ENCODE measurements at places on chromosomes 5 and 9.

DNA sequence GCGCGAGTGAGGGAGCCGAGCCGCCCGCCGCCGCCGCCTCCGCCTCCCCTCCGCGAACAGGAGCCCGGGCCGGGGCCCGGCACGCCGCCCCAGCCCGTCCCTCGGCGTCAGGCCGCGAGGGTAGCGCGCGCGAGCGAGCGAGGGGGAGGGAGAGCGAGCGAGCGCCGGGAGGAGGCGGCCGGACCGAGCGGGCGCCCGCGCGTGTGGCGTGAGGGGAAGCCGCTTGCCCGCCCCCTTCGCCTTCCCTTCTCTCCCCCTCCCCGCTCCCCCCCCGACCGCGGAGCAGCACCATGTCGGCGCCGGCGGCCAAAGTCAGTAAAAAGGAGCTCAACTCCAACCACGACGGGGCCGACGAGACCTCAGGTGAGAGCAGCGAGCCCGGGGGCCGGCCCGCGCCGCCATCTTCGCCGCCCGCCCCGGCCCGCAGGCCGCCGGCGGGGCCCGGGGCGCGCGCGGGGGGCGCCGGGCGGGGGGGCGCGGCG, 312 bp downstream of the SET start:
- no peak for DNase-seq

- DNase-seq: peak; percentile 60
Observed at GRCh38 chr9:124660341-124660801, 110.7 kb downstream of the NR6A1 start.

DNA sequence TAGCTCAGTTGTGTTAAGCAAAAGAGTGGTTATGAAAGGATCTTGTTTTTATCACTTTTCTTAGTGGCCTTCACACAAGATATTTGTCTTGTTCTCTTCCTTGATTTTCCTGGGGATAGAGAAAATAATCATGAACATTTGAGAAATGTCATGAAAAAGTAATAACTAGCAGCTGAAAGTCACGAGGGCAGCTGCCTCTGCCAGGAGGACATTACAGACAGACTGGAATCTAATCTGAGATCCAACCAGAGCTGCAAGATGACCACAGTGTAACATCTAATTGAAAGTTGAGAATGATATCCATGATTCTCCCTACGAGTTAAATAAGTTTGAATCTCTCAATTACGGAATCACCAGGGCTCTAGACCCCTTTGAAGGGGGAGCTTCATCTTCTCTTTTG, 274.9 kb downstream of the ARHGAP26 start:
- no peak for DNase-seq

- DNase-seq: no peak
Observed at GRCh38 chr9:86176468-86176867, 77.1 kb upstream of the GOLM1 start.

- no peak for DNase-seq
Observed at GRCh38 chr5:5881294-5881693, 458.8 kb downstream of the ICE1 start.

DNA sequence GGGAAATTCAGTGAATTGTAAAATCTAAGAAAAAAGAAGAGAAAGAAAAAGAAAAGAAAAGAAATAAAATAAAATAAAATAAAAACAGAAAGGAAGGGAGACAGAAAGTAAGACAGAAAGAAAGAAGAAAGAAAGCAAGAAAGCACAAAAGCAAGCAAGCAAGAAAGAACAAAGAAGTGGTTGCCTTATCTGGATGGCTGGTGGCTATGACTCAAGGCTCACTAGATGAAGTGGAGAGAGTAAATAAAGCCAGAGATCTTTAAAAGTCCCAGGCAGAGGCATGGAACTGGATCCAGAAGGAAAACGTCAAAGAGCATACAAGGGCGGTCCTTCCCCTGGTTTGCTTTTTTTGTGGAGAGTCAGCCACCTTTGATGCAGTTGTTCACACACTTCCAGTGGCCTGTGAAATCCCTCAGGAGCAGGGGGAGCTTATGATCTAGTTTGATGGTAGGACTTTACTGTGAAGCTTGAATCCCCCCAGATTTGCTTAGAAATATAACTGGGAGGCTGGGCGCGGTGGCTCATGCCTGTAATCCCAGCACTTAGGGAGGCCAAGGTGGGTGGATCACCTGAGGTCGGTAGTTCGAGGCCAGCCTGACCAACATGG, 176.7 kb upstream of the HMHB1 start:
- DNase-seq: no peak

DNA sequence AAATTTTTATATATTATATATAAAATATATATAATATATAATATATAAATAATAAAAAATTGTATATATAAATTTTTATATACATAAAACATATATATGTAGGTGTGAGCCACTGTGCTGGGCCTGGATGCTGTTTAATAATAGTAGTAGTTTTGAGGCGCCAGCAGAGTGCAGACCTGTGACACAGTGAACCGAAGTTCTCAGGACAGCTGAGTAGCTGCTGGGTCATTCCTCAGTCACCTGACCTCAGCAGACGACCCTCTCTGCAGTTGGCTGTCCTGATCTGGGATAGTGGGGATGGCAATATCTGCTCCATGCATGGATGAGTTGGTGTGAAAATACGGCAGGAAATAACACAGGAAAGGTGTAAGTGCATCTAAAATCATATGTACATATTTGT, 3.3 kb upstream of the SNX18 start:
- no peak for DNase-seq

DNA sequence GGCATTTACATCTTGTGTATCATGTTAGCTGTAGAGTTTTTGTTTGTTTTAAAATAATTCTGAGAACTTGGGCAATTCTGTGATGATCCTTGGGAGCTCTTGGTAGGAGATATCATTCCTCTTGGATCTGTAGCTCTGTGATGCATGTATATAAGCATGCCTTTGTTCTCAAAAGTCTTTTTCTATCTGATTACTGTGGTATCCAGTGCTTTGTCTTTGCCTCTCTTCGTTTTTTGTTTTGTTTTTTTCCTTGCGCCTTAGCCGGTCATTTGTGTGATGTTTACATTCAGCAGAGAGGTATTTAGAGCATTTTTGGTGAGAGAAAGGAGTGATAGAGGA, 110.0 kb downstream of the PAM start:
- DNase-seq: no peak

DNA sequence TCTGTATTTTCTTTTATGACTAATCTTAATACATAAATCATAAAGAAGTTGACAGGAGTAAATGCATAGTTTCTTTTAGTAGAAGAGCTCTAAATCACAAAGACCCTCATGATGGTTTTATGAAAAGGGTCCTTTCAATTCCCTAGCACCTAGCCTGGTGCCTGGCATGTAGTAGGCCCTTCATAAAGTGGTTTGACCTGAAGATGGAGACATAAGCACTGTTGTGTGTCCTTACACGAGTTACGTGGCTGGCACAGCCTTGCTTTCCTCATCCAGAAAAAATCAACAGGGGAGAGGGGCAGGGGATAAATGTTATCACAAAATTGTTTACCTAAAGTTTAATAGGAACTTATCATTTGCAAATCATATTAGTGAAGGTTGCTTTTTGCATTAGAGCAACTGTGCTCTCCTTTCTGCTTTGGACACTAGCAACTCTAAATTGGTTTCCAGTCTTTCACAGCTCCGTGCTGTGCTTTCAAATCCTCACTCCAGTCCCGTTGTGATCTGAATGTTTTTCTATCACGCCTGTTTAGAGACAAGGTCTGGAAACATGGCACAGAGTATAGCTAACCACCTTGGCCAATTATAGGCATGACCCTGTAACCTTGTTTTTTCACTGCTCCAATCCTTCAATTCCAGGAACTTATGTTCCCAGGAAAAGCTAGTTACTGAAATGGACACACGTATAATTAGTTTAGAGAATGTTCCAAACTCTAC, 55.7 kb downstream of the ARL15 start:
- DNase-seq: no peak

DNA sequence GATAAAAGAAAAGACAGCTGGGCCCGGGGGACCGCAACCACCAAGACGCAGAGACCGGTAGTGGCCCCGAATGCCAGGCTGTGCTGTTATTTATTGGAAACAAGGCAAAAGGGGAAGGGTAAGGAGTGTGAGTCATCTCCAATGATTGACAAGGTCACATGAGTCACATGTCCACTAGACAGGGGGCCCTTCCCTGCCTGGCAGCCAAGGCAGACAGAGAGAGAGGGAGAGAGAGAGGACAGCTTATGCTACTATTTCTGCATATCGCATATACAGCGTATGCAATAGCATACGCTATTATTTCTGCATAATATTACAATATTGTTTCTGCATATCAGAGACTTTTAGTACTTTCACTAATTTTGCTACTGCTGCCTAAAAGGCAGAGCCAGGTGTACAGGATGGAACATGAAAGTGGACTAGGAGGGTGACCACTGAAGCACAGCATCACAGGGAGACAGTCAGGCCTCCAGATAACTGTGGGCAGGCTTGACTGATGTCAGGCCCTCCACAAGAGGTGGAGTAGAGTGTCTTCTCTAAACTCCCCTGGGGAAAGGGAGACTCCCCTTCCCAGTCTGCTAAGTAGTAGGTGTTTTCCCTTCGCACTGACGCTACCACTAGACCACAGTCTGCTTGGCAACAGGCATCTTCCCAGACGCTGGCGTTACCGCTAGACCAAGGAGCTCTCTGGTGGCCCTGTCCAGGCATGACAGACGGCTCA, 50.3 kb downstream of the RFX3 start:
- DNase-seq: no peak

GRCh38 chr5:112718344-112718743, 19.3 kb upstream of the APC start:
- no peak for DNase-seq

GRCh38 chr9:31336386-31336785, 1048.1 kb upstream of the ACO1 start:
- DNase-seq: no peak

DNA sequence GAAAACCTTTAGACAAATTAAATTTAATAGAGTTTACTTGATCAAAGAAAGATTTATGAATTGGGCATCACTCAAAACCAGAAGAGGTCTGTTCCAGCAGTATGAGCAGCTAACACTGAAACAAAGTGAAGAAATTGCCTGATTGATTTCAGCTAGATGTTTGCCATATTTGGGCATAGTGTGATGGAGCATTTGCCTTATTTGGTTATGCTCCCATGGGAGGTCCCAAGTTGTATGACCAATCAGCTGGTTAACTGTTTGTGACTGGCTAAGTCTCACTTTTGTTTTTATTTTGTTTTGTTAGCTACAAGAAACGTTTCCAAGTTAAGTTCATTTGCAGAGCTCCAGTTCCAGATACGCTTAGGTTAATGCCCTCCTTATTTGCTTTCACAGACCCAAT, 53.3 kb upstream of the LMNB1 start:
- no peak for DNase-seq

DNA sequence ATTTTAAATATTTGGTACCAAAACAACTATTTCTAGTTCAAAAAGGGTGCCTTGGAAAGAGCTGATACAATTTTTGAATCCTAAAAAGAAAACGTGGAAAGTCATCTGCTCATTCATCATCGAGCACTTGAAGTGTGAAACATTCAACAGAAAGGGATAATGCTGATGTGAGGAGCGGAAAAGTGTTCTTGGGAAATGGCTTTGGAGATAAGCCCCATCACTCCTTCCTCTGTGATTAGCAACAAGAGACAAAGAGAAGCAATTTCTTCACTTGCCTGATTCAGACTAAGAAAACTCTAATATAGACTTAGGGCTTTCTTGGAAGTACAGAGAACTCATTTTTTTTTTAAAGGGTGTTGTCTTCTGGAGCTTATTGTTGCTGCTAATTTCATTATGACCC, 74.9 kb downstream of the C9orf152 start:
- DNase-seq: no peak

- DNase-seq: no peak
Observed at GRCh38 chr5:181243018-181243563, 615 bp downstream of the RACK1 start.

GRCh38 chr5:107067395-107067794, 603.3 kb downstream of the EFNA5 start:
- peak; percentile 7 for DNase-seq

- DNase-seq: no peak
Observed at GRCh38 chr9:79946712-79947111, 374.9 kb downstream of the TLE4 start.

- DNase-seq: no peak
Observed at GRCh38 chr5:175378444-175379028, 65.4 kb downstream of the DRD1 start.

DNA sequence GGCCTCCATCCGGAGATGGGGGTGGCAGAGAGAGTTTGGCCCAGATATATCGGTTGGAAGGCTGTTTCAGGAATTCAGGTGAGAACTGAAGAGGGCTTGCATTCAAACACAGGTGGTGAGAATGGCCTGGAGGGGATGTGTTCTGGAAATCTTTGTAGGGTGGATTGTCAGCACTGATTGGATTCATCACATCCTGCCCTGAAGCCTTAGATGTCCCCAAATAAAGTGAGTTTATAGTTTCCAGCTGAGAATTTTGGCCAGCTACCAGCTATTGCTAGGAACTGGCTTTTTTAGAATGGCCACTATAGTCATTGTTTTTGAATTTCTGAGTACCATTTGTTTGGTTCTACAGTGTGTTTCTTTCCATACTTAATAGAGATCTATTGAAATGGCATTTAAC, 46.1 kb upstream of the ANKH start:
- no peak for DNase-seq

- no peak for DNase-seq
Observed at GRCh38 chr9:132062806-132063205, 16.9 kb downstream of the MED27 start.

DNA sequence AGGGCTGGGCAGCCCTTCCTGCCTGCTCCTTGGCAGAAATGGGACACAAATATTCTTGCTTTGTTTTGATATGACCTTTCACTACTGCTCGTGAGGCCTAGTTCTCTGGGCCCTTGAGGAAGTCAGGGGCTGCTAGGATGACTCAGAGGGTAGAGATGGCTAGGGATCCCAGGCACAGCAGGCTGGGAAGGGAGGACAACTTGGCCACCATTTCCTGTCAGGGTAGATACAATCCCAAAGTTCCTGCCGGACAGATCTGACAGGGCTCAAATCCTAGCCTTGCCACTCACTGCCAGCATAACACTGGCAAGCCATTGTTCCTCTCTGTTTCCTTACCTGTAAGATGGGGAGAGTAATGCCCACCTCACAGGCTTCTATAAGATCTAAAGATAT, 31.7 kb upstream of the MEIKIN start:
- no peak for DNase-seq

GRCh38 chr5:127111112-127111511, 37.8 kb upstream of the C5orf63 start:
- DNase-seq: no peak

DNA sequence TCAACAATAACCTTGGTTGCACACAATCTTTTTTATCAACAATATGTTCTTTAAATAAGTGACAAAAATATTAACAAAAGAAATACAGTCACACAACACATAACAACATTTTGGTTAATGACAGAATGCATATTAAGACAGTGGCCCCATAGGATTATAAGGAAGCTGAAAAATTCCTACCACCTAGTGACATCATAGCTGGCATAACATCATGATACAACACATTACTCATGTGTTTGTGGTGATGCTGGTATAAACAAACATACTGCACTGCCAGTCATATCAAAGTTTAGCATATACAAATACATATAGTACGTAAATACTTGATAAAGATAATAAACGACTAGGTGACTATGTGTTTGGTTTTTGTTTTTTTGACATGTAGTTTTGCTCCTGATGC, 344.8 kb upstream of the POU5F2 start:
- no peak for DNase-seq

All from C1 segment of cervical spinal cord (tissue), 14 donors.